A549 treated with ZK216348 at 1 μM for 4 hours (cell line): ENCODE measurements at places on chromosomes 1 and 21. TPM values are rescaled to one million over a fixed set of nuclear protein-coding genes. Genes with fewer than 3 reads are reported as not detected.

The SPATA45 gene
- not detected in 5 replicates for total RNA-seq

The EFCAB7 gene
- 1.5 to 3.0 TPM (median 2.8 TPM) in 5 replicates for total RNA-seq

The TPTE gene
- not detected in 5 replicates for total RNA-seq

The LAD1 gene
- 0.75 to 1.1 TPM (median 0.96 TPM) in 5 replicates for total RNA-seq

The ADGRL2 gene
- total RNA-seq = 7.3 to 10.7 TPM (median 9.2 TPM) in 5 replicates

The KRTAP12-2 gene
- not detected in 5 replicates for total RNA-seq

The PRDM16 gene
- total RNA-seq = 0.07 to 0.31 TPM (median 0.27 TPM) in 5 replicates

The OR6P1 gene
- not detected in 5 replicates for total RNA-seq

The FAM43B gene
- 2.3 to 6.5 TPM (median 4.9 TPM) in 5 replicates for total RNA-seq

The GPR161 gene
- 8.7 to 21.3 TPM (median 16.4 TPM) in 5 replicates for total RNA-seq

The LCE5A gene
- not detected in 5 replicates for total RNA-seq

The EFNA1 gene
- 25.9 to 37.5 TPM (median 31.4 TPM) in 5 replicates for total RNA-seq
